ENCODE measurements at places on chromosomes 5 and 9. TPM values are rescaled to one million over a fixed set of nuclear protein-coding genes. Genes with fewer than 3 reads are reported as not detected.

- no peak for DNase-seq
These were observed 236.0 kb downstream of the CD180 start for GRCh38 chr5:66960369-66961137.

GRCh38 chr9:16879416-16879815, 8.9 kb upstream of the BNC2 start:
- DNase-seq, result no peak

Gene TMC1
- polyA plus RNA-seq, result 0.99 TPM

- no peak for DNase-seq
These were observed 23.1 kb downstream of the NIM1K start for GRCh38 chr5:43215073-43215631.

DNA sequence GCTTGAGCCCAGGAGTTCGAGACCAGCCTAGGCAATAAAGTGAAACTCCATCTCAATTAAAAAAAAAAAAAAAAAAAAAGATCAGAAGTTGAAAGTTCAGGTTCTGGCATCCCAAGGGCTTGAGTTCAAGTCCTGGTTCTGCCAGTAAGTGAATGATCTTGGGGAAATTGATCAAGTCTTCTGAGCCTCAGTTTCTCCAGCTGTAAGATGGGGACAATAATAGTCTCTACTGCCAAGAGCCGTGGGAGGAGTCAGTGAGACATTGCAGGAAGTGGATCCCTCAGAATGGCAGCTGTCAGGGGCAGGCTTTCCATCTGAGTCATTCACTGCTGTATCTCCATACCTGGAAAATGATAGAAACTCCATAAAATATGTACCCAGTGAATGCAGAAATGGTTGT, 37.8 kb upstream of the FUBP3 start:
- DNase-seq, result no peak

- no peak for DNase-seq
These were observed 316.0 kb upstream of the DMAC1 start for GRCh38 chr9:8115570-8115969.

DNA sequence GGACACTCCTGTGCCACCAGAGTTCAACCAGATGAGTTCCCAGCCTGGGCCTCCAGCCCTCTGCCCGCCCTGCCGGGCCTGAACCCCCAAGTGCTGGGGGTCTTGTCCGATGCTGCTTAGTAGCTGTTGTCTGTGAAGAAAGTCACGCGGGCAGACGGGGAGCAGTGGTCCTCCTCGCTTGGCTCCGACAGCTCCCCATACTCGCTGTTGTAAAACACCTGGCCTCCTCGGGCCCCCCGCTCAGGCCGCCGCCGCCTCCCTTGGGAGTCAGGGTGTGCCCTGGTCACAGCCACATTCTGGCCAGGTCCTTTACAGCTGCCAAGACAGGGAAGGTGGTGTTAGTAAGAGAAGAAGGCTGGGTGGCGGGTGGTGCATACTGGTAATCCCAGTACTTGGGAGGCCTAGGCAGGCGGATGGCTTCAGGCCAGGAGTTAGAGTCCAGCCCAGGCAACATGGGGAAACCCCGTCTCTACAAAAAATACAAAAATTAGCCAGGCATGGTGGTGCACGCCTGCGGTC, 11.8 kb upstream of the SCGB3A1 start:
- DNase-seq, result no peak

Gene TYRP1
- 1.5 TPM for polyA plus RNA-seq

DNA sequence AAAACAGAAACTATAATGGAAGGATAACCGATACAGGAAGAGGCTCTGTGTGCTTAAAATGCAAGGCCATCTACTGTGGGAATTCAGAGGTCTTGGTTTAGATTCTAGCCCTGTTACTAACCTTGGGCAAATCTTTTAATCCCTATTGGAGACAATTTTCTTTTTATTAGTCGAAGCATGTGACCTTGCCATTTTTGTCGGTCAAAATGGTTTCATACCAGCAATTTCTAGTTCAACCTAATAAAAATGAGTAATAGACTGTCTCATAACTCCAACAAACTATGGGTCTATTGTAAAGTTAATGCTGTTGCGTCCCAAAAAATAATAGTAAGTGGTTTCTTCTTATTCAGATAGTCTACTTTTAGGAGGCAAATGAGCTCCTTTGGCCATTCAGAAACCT, 38.4 kb downstream of the PRR16 start:
- DNase-seq, result no peak

DNA sequence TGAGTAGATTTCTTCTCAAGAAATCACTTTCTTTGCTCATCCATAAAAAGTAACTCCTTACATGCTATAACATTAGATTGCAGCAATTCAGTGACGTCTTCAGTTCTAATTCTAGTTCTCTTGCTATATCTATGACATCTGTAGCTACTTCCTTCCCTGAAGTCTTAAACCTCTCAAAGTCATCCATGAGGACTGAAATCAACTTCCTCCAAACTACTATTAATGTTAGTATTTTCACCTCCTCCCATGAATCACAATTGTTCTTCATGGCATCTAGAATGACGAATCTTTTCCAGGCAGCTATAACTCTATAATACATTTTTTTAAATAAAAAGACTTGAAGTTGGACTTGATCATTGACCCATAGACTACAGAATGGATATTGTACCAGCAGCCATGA, 46.2 kb upstream of the PRRC1 start:
- DNase-seq, result no peak

Gene CAMK2A
- polyA plus RNA-seq, result 5.4 TPM

DNA sequence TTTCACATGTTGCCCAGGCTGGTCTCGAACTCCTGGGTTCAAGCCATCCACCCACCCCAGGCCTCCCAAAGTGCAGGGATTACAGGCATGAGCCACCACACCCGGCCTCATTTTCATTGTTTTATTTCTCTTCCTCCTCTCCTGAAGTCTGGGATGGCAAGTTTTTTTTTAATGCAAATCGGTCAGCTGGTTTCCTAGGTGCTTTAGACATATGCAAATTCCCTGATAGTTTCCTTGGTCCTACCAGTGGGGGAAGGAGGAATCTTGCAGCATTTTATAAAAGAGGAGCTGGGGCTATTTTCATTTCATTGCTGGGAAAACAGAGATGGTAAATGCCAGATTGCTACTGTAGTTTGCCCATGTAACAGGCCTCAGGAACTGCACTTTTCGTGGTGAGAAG, 179.4 kb downstream of the ACTL7B start:
- no peak for DNase-seq

- no peak for DNase-seq
These were observed 1642.7 kb upstream of the WWC1 start for GRCh38 chr5:166648736-166649135.

DNA sequence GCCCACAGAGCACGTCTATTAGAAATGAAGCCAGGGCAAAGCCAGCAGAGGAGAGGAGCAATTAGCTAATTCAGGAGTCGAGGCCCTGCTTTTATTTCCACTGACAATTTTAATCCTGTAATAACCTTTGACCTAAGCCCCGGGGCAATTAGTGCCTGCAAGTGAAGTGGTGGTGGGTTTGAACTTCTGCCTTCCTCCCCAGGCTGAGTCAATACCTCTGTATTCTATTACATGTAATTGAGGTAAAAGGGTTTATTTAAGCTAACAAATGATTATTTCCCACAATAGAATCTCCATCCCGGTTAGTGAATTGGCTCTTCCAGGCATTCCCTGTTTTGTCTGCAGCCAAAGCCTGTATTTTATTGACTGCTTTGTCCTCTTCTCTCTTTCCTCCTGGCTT, 49.9 kb downstream of the FGF18 start:
- no peak for DNase-seq

- DNase-seq, result no peak
These were observed 297.9 kb upstream of the SEMA6A start for GRCh38 chr5:116872486-116872885.

Gene PTAR1
- 46.4 TPM for polyA plus RNA-seq

GRCh38 chr5:157167214-157167621, 1.2 kb upstream of the GARIN3 start:
- DNase-seq, result no peak

DNA sequence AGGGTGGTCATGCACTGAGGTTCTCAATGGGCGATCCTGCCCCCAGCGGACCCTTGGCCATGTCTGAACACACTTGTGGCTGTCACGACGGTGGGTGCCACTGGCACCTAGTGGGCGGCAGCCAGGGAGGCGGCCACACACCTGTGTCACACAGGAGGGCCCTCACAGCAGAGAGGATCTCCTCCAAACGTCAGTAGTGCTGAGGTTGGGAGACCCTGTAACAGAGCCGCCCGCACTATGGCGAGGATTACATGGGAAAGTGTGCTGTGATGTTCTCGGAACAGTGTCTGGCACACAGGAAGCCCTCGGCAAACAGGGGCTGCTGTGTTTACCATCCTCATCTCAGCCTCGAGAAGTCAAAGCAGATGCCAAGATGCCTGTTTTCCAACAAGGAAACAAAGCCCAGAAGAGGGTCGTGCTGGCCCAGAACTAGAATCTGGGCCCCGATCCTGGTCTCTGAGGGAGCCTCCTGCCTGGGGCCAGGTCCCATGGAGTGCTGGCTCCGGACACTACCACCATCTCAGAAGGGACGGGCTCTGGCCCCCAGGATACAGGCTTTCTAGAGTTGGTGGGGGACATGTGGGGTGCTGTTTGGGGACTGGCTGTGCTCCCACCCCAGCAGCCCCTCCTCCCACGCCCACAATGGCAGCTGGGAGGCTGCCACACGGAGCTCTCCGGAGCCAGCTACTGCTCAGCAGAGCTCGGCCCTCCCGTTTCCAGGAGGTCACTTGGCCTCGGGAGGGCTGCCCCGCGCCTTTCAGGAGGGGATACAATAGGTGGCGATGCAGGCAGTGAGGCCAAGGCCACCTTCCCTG, 48.2 kb downstream of the DBH start:
- DNase-seq, result no peak

- no peak for DNase-seq
These were observed 3.7 kb upstream of the IRX2 start for GRCh38 chr5:2755076-2755680.

Gene RGS3
- 43.3 TPM for polyA plus RNA-seq

Gene ZNF483
- polyA plus RNA-seq, result 6.4 TPM

Gene LIX1
- 4.2 TPM for polyA plus RNA-seq
